GM13976 (cell line): ENCODE measurements at places on chromosomes 4 and X.

DNA sequence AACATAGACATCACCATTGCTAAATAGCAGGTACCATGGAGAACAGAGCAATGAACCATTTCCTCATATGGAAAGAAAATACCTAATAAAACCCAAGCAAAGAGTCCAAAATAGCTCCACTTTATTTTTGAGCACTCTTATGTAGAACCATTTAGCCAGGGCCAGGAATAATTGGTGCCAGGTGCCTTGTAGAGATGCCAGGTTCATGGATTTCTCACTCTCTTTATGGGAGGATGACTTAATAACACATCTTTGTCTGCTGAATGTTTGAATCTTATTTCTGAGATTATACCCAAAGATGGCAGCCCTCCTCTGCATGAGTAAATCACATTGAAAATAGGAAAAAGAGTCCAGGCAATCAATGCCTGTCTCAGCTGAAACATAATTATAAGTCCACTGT is 212.3 kb upstream of the SFRP2 start:
- no peak for DNase-seq

- DNase-seq = no peak
Observed at GRCh38 chr4:76035141-76035540, 729 bp downstream of the CXCL11 start.

- no peak for DNase-seq
Observed at GRCh38 chr4:76211769-76212708, 1.6 kb downstream of the SCARB2 start.

DNA sequence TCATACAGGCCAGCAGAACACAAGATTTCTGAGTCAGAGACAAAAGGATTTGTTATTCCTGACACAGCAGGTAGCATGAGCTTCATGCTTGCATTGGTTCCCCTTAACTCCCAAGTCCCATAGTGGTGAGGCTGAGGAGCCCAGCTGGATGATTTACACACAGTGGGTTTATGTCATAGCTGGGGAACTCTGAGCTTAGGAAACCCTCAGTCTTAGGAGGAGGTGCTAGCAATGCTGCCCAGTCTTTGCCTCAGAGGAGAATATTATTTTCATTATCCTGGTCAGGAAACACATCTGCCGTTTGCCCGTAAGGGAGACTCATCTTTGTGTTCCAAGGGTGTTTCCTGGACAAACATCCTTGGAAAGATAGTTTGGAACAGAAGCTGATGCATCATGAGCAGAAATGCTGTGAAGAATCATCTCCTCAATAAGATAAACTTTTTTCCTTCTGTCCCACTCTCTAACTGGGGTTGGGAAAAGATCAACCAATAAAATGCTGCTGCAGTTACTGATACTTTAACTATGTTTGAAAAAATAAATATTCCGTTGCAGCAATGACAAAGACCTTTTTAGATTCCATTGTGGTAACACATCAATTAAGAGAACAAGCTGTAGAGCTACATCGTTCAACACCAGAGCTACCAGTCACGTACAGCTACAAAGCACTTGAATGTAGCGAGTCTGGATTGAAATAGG is 146.8 kb downstream of the DCLK2 start:
- DNase-seq = no peak

DNA sequence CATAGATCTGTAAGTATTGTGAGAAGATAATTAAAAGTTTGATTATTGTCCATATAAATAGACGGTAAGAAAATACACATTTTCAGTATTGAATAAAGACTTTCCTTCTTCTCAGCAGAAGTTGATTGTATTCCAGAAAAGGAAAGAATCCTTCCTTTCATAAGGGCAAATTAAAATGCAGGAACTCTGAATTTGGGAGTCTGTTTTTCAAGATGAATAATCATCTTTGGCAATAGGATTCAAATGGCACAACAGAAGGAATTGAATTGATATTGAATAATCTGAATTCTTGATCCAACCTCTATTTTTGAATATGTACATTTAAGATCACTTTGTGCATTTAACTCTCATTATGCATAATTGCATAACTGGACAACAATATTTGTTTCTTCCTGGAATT is 149.3 kb downstream of the DMD start:
- DNase-seq = no peak

DNA sequence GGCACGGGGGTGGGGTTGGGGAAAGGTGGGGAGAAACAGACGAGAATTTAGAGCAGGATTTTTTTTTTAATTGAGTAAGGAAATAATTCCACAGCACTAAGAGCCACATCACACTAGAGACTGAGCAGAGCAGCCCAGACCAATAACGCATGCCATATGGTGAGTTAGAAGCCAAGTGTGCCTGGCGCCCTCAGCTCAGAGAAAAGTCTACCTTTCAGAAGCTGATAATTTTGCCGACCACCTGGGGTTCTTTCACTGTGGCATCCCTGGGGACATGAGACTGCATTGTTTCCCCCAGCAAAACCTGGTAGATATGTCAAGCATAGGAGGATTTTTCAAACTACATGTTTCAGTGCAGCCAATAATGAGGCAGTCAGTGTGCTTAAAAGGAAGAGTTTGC is 516.8 kb downstream of the SMARCA1 start:
- DNase-seq = no peak

- DNase-seq = no peak
Observed at GRCh38 chrX:134736356-134736755, 78.1 kb upstream of the PLAC1 start.

- no peak for DNase-seq
Observed at GRCh38 chr4:128169245-128169644, 108.1 kb downstream of the LARP1B start.

DNA sequence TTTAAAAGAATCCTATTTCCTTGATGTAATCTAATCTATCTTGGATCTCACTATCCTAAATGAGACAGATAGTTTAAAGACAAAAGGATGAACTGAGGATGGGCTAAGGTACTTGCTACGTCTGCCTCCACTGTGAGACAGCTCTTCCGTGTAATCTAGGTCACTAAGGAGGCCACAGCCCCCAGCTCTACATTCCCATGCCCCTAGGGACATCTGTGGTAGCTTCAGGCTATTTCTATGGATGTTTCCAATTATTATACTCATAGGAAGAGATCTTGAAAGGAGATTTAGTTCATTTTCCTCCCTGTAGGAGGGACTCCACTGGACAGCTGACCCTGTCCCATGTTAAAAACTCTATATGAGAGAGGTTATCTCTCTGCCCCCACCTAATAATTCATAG is 140.8 kb upstream of the TRPC5 start:
- DNase-seq = no peak

DNA sequence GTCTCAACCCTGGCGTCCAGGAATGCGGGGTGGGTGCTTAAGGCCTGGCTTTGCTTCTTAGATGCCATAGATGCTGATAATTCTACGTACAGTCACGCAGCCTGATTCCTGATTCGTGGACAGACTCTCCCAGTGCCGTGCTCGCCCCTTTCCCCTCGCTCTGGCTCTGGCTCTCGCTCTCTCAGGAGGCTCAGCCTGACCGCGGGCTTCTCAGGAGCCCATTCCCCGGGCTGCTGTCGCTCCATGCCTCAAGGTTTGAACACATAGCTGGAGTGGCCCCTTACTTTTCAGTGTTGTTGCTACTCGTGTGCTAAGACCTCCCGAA is 59.2 kb upstream of the ZC4H2 start:
- DNase-seq = no peak

DNA sequence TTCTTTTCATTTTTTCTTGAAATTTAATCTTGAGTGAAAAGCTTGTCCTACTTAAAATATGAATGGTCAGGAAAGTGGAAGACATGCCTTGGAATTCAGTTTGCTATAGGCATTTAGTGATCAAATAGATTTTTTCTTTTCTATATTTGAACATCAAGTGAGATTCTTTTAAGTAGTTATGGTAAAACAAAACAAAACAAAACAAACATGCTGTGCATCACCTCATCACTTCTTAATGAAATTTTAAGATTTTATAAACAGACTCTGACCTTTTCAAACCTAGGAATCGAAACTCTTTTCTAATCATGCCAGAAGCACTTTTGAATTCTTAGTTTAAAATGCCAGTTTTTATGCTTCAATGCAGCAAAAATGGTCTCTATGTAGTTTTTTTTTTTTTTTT is 62.8 kb downstream of the CNKSR2 start:
- no peak for DNase-seq

- no peak for DNase-seq
Observed at GRCh38 chr4:95044324-95044837, 286.6 kb downstream of the BMPR1B start.

DNA sequence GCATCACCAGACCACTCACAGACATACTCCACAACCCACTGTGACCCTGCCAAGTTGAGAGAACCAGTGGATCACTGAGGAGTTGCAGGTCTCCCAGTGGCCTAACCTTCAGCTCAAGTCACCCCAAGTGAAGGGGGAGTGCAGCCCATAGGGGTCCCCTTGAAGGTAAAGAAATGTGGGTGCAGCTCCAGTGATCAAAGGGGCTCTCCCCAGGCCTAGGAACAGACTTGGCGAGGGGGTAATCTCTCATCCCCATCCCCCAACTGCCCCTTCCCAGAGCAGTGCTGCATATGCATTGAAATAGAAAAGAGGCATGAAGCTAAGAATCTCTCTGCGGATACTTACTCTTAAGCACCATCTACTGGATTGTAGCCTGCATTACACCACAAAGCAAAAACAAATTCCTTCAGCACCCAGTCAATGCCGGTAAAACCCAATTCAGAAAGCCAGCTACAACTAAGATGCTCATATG is 27.0 kb downstream of the MAGEE1 start:
- DNase-seq = peak; percentile 2

- DNase-seq = no peak
Observed at GRCh38 chr4:57550198-57550597, 440.0 kb upstream of the IGFBP7 start.

- no peak for DNase-seq
Observed at GRCh38 chr4:181601103-181601502, 642.1 kb upstream of the TENM3 start.

DNA sequence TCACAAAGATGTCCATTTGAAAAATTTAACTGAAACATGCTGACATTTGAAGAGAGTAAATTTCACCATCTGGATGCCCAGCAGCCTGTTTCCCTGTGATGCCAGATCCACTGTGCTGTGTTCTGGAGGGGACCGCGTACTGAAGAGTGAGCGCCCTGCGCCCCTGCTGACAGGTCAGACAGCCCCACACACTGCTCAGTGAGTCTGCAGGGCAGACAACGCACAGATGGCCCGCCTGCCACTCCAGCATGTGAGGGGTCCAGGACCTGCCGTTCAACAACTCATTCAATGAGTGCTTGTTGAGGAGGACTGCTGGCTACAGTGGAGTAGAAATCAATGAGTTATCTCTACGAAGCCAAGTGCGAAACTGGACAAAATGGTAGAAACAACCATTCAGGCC is 49.2 kb downstream of the FGFRL1 start:
- DNase-seq = no peak

GRCh38 chr4:96598465-96598864 is 758.6 kb downstream of the PDHA2 start:
- DNase-seq = no peak

DNA sequence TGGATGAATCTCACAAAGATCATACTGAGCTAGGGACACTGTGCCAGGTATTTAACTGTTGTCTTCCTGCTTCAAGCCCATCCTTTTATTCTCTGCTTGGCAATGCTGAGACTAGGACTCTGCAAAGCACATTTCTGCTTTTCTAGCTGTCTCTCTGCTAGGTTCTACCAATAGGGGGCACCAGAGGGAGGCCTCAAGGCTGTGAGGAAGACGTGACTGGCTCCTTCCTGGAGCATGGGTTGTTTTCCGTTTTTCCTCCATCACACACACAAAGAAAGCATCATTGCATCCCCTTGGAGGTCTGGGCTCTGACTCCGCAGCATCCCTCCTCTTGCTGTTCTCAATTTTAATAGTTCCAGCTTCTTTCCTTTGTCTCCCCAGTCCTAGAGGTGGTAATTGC is 10.9 kb upstream of the DCTD start:
- no peak for DNase-seq

- DNase-seq = no peak
Observed at GRCh38 chrX:39975101-39975925, 122.4 kb downstream of the BCOR start.

DNA sequence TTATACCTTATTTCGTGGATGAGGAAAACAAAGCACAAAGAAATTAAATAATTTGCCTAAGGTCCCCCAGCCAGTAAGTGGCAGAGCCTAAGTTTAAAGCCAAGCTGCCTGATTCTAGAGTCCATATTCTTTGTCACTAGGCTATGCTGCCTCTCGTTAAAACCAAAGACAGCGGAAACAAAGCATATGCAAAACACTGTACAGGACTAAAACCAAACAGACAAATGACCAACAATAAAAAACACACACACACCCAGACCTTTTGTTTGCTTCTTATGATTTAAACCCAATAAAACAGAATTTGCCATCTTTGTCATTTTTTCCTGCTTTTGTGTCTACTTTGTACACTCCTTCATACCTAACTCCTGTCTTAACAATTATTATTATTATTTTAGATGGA is 10.1 kb upstream of the VSIG1 start:
- DNase-seq = no peak

DNA sequence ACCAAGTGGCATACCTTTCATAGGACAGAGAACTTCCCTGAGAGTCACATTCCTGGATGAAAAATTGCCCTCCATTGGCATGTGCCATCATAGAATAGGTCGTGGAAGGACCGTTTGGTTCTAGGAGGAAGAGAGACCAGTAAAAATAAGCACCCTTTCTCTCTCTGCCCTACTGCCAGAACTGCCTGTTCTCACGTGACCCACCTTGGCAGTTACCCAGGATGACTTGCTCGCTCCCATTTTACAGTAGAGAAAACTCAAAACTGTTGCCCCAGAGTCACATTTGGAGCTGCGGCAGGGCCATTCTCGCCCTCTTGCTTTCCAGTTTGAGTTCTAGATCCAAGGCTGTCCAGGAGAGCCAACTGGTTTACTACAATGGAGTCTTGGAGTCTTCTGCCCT is 1.1 kb upstream of the NLGN3 start:
- no peak for DNase-seq

GRCh38 chr4:30723201-30723955 is 3.2 kb downstream of the PCDH7 start:
- no peak for DNase-seq

DNA sequence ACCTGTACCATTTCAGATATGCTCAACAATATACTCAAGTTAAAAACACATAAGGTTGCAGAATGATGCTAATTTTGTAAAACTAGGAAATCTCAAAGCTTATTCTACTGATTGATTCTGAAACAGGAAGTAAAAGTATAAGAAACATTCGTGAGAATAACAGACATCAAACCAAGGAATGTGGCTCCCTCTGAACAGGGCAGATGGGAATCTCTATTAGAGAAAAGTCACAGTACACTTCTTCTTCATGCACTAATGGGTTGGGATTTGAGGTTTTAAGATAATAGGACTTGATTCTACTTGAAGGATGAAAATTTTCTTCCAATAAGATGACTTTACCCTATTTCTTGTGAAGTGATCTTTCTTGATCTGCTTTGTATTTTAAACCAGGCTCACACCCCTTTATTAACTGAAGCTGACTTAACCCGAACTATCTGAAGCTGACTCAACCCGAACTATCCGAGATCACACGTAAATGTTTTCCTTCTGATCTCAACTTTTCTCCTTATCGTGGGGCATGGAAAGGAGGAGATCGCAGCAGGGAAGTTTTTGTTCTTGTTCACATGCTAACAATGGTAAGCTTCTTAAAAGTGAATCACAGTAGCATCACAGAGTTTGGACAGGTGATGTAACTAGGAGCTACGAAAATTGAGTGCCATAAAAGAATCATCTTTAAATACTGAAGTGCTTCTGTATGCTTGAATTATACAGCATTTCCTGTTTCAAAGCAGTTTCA is 363.1 kb upstream of the ZFP42 start:
- DNase-seq = no peak
